ENCODE measurements at places on chromosomes 7 and 10. TPM values are rescaled to one million over a fixed set of nuclear protein-coding genes. Genes with fewer than 3 reads are reported as not detected.

EPDR1 gene
- 17.0 TPM for total RNA-seq

GRCh38 chr7:133853706-133854276, 273.3 kb upstream of the LRGUK start:
- H3K36me3 ChIP-seq = no peaks in the 10 kb centered on the region
- H3K4me1 ChIP-seq = peaks cover 6% of the 10 kb centered on the region
- no peaks in the 10 kb centered on the region for H3K27me3 ChIP-seq
- H3K27ac ChIP-seq = no peak overlapping the region
- DNase-seq = peak; percentile 20

AGR3 gene
- 20.3 TPM for total RNA-seq

DNA sequence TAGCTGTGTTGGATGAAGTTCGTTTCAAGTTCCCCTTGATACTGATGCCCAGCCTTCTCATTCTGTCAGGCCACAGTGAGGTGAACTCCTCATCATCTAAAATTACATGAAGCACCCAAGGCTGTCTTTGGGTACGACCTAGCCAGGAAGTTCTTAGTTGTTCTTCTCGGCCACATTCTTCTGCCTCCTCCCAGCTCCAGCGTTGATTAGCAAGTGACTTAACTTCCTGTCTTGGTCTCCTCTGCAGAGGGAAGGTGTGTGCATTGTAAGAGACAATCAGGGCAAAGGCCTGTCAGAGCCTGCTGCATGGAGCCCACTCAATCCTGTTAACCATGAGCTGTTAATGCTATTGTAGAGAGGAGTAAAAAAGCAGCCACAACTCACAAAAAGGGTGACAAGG, 43.2 kb upstream of the CPXM2 start:
- H3K4me3 ChIP-seq = no peak overlapping the region
- H3K36me3 ChIP-seq = no peaks in the 10 kb centered on the region
- H3K27ac ChIP-seq = no peak overlapping the region
- H3K4me1 ChIP-seq = no peaks in the 10 kb centered on the region
- no peaks in the 10 kb centered on the region for H3K27me3 ChIP-seq

DNA sequence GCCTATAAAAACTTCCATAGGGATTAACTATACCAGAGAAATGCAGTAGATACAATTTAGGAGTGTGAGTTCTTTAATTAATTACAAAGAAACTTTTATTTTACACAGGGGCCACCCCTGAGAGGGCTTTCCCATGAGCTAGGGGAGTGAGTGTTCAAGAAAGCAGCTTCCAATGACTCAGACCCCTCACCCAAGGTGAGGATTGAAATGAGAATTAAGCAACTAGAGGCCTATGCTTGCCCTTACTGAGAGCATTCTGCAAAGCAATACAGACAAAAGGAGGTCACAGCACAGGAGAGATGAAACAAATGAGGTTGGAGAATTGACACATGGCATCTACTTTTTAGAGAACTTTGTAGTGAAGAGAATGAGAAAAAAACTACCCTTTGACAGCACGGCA, 301.8 kb downstream of the WDR11 start:
- DNase-seq = no peak
- no peak overlapping the region for H3K4me3 ChIP-seq
- no peaks in the 10 kb centered on the region for H3K27me3 ChIP-seq
- no peaks in the 10 kb centered on the region for H3K36me3 ChIP-seq
- H3K4me1 ChIP-seq = no peaks in the 10 kb centered on the region

EN2 gene
- 0.13 TPM for total RNA-seq

GRCh38 chr10:52083422-52083821, 230.7 kb upstream of the DKK1 start:
- H3K36me3 ChIP-seq = no peaks in the 10 kb centered on the region
- DNase-seq = no peak
- H3K27ac ChIP-seq = no peak overlapping the region
- no peaks in the 10 kb centered on the region for H3K27me3 ChIP-seq

SPDYE9 gene
- not detected for total RNA-seq

DNA sequence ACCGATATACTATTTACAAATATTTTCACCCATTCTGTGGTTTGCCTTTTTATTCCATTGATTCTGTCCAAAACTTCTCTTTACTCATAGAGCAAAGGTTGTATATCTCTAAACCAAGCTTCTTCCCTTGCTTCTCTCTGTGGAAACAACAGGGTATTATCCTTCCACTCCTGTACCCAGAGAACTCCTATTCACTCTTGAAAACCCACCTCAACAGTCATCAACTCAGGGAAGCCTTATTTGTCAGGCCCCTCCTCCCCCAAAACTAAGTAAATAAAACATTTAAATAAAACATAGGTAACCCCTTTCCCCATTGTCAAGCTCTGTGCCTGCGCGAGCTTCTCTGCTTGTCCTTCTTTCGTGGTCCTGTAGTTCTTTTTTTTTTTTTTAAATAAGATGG, 44.6 kb downstream of the GTF2IRD1 start:
- H3K36me3 ChIP-seq = no peaks in the 10 kb centered on the region
- no peaks in the 10 kb centered on the region for H3K27me3 ChIP-seq
- no peak overlapping the region for H3K27ac ChIP-seq
- no peak for DNase-seq
- H3K4me3 ChIP-seq = no peak overlapping the region
- peaks cover 8% of the 10 kb centered on the region for H3K4me1 ChIP-seq

- H3K27ac ChIP-seq = no peak overlapping the region
- H3K27me3 ChIP-seq = no peaks in the 10 kb centered on the region
- DNase-seq = no peak
- H3K36me3 ChIP-seq = no peaks in the 10 kb centered on the region
- H3K4me1 ChIP-seq = no peaks in the 10 kb centered on the region
- H3K4me3 ChIP-seq = no peak overlapping the region
Observed at GRCh38 chr10:24331457-24331856, 122.5 kb downstream of the KIAA1217 start.

GPR37 gene
- total RNA-seq = 4.4 TPM

RELN gene
- 5.4 TPM for total RNA-seq

NUPR2 gene
- total RNA-seq = 10.3 TPM

DNA sequence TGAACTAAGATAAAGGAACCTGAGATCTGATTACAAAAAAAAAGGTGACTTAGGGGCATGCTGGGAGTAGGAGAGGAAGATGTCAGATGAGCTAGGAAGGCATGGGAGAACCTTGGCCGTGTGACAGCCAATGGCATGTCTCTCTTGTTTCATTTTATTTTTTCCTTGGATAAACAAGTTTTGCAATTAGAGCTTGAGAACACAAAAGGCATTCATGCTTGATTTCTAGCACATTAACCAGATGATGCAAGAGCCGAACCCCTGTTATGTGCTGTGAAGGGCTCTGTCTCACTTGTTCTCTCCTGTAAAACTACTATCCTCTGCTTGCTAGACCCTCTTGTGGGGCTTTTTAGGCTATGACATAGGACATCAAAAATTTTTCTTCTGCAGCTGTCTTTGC, 134.3 kb upstream of the ASAH2 start:
- no peaks in the 10 kb centered on the region for H3K27me3 ChIP-seq
- no peaks in the 10 kb centered on the region for H3K36me3 ChIP-seq
- DNase-seq = peak; percentile 53
- no peaks in the 10 kb centered on the region for H3K4me1 ChIP-seq

GRCh38 chr7:30734497-30734896, 17.4 kb upstream of the INMT start:
- no peak overlapping the region for H3K27ac ChIP-seq
- H3K36me3 ChIP-seq = no peaks in the 10 kb centered on the region
- no peak overlapping the region for H3K4me3 ChIP-seq
- H3K27me3 ChIP-seq = no peaks in the 10 kb centered on the region
- H3K4me1 ChIP-seq = no peaks in the 10 kb centered on the region

DNA sequence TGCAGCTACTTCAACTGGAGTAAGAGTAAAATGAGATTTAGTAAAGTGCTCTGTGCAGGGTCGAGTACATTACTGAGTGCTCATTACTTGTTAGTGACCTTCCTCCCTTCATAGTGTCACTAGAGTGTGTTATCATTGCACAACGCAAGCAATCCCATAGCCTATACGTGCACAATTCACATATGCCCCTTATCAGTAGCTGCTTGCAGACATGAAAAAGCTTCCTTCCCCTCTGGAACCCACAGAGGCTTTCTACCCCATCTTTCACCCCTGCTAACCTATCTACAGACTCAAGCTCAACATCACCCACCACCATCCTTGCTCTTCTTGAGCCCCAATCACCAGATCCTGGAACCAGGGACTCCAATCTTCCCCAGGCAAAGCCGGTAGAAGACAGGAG, 59.3 kb downstream of the C7orf25 start:
- H3K4me3 ChIP-seq = no peak overlapping the region
- peaks cover 3% of the 10 kb centered on the region for H3K4me1 ChIP-seq
- no peaks in the 10 kb centered on the region for H3K36me3 ChIP-seq
- no peak overlapping the region for H3K27ac ChIP-seq
- no peak for DNase-seq

GRCh38 chr10:122051609-122052385, 62.8 kb downstream of the TACC2 start:
- no peak overlapping the region for H3K4me3 ChIP-seq
- H3K36me3 ChIP-seq = no peaks in the 10 kb centered on the region
- DNase-seq = peak; percentile 82

DNA sequence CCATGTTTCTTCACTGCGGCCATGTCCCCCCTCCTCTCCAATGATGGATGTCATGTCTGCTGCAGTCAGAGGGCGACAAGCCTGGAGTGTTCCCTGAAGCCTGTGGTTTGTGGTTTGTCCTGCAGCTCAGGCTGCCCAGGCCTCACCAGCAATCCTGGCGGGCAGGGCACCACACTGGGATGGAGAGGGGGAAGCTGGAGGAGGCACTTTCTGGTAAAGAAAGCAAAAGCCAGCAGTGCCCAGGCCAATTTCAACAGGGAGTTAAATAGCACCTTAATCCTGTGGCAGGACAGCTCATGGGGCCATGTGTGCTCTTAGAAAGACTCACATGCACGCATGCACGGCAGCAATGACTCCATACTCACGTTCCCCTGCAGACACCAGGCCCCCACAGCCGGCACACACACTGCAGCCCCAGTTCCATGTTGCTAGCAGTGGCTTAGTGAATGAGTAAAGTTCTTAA, 158.3 kb downstream of the EGFR start:
- no peak overlapping the region for H3K27ac ChIP-seq
- no peak overlapping the region for H3K4me3 ChIP-seq
- peaks cover 10% of the 10 kb centered on the region for H3K36me3 ChIP-seq
- no peaks in the 10 kb centered on the region for H3K27me3 ChIP-seq
- DNase-seq = no peak

SPACDR gene
- 0.54 TPM for total RNA-seq

GRCh38 chr7:76409537-76409936, at the start of gene SSC4D:
SSC4D (minus strand) TSS chr7:76409697; CDS start chr7:76404439, 5,258 bp downstream.
- H3K4me3 ChIP-seq = peak within 1 kb of the TSS; percentile 41
- peak; percentile 90 for DNase-seq
- H3K27ac ChIP-seq = no peak within 1 kb of the TSS
- no peaks in the 10 kb centered on the region for H3K27me3 ChIP-seq

DNA sequence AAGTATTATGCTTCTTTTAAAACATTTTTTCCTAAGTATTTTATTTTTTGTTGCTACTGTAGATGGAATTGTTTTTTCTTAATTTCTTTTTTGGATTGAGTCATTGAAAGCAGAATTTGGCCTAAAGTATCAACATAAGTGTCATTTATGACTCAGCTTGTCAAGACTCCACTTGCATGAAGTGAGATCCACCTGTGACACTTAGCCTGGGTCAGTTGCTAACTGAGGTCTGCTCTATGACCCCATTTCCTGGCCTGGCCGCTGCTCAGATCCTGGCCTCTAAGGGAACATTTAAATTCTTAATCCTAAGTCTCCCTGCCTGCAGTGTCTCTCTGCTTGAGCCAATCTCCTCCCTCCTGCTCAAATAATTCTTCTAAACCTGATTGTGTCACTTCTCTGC, 35.5 kb downstream of the TMEM270 start:
- no peaks in the 10 kb centered on the region for H3K36me3 ChIP-seq
- no peaks in the 10 kb centered on the region for H3K4me1 ChIP-seq
- no peak overlapping the region for H3K27ac ChIP-seq
- DNase-seq = no peak
- no peaks in the 10 kb centered on the region for H3K27me3 ChIP-seq
- H3K4me3 ChIP-seq = no peak overlapping the region

DNA sequence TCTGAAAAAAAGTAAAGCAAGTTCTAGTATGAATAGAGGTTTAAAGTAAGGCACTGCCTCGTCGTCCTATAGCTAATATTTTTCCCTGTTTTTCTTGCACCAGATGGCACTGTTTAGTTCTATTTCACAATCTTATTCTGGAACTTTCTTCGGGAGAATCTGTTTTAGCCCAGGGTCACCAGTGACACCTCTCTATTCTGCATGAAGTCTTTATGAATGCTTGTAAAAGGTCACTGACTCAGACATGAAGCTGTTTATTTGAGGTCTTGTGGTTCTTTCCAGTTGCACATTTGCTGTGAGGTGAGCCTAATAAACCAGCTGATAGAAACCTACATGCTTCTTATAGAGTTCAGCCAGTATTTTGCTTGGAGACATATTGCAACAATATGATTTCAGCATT, 444.3 kb downstream of the AUTS2 start:
- no peak overlapping the region for H3K27ac ChIP-seq
- H3K36me3 ChIP-seq = no peaks in the 10 kb centered on the region
- no peak overlapping the region for H3K4me3 ChIP-seq
- no peak for DNase-seq

TAS2R4 gene
- 2.5 TPM for total RNA-seq

- H3K27me3 ChIP-seq = no peaks in the 10 kb centered on the region
- no peaks in the 10 kb centered on the region for H3K36me3 ChIP-seq
- H3K4me1 ChIP-seq = no peaks in the 10 kb centered on the region
- H3K4me3 ChIP-seq = peak overlapping the region; percentile 87
- no peak overlapping the region for H3K27ac ChIP-seq
Observed at GRCh38 chr7:99326408-99326782, 697 bp downstream of the ARPC1A start.

- no peak overlapping the region for H3K4me3 ChIP-seq
- H3K27ac ChIP-seq = no peak overlapping the region
- H3K4me1 ChIP-seq = no peaks in the 10 kb centered on the region
- no peak for DNase-seq
- H3K27me3 ChIP-seq = no peaks in the 10 kb centered on the region
Observed at GRCh38 chr10:566241-566885, 123.1 kb downstream of the DIP2C start.

GRCh38 chr7:78220754-78221153, 422.2 kb downstream of the PHTF2 start:
- no peak overlapping the region for H3K27ac ChIP-seq
- DNase-seq = no peak
- H3K27me3 ChIP-seq = no peaks in the 10 kb centered on the region
- peaks cover 9% of the 10 kb centered on the region for H3K4me1 ChIP-seq
- H3K4me3 ChIP-seq = no peak overlapping the region

DNA sequence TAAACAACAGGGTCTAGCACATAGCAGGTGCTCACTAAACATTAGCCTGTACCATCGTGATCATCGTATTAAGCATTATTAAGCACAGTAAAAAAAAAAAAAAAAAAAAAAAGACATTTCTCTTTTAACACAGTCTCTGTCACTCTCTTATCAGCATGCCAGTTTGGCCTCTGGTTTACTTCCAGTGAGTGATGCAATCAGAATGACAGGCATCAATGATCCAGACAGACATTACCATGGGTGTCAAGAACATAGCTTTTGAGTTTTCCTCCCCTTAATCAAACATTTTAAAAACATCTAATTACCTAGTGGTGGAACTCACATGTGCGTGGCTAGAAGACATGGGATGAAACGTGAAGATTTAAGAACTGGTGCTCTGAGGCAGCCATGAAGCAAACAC, 115.8 kb downstream of the CTTNBP2 start:
- H3K27me3 ChIP-seq = no peaks in the 10 kb centered on the region
- H3K4me3 ChIP-seq = no peak overlapping the region
- H3K27ac ChIP-seq = no peak overlapping the region
- no peak for DNase-seq

PHKG1 gene
- 0.91 TPM for total RNA-seq

GRCh38 chr7:138246428-138246827, 170.2 kb downstream of the AKR1D1 start:
- H3K4me3 ChIP-seq = no peak overlapping the region
- no peak for DNase-seq
- no peak overlapping the region for H3K27ac ChIP-seq
- H3K36me3 ChIP-seq = no peaks in the 10 kb centered on the region
